Choroid plexus epithelial cell (primary cell): ENCODE measurements at places on chromosomes 2 and 18.
A peak's percentile ranks its signal among the peaks of the same experiment; 100 is the strongest.

DNA sequence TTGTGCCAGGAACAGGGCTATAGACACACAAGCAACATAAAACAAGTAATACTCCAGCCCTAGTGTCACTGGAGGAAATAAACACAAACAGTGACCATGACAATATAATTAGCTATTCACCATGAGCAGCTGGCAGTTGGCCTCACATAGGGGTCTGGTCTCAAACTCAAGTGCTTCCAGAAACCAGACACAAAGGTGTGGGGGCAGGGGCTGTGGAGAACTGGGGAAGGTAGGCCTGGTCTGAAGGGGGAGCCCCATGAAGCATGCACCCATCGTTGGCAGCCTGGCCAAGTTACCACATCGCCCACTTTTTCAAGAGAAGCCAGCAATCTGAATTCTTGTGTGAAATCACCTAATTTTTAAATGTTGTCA is 49.5 kb upstream of the SP3 start:
- DNase-seq = no peak

- peak; percentile 85 for DNase-seq
Observed at GRCh38 chr2:172698041-172698863, 37.4 kb upstream of the RAPGEF4 start.

DNA sequence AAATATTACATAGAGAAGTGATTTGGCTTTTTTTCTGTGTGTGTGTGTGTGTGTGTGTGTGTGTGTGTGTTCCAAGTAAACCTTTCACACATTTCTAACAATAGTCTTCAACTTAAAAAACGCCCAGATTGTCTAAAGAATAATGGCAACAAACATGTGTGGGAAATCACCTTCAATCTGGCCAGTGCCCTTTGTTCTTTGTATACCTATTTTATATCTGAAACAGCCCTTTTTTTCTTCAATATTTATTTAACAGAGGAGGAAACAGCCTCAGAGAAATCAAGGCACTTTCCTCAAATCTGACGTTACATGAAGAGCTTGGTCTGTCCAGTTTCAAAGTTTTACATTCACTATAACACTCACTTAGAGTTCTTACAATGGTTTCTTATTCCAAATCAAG is 25.3 kb downstream of the CCDC195 start:
- DNase-seq = no peak

DNA sequence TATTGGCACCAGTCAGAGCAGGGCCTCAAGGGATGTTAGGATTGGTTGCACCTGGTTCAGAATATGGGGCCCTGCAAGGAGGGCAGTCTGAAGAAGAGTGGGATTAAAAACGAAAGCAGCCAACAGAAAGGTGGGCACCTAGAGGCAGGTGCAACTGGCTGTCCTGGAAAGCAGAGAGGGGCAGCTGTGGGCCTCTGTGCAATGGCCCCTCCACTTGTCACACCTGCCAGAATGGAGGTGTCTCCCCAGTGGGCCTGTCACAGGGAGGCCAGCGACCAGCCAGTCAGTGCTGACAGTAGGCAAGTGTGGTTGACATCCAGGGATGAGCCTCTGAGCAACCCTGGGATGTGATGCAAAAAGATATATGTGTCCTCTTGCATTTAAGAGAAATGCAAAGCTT is 37.7 kb downstream of the INPP4A start:
- DNase-seq = no peak

DNA sequence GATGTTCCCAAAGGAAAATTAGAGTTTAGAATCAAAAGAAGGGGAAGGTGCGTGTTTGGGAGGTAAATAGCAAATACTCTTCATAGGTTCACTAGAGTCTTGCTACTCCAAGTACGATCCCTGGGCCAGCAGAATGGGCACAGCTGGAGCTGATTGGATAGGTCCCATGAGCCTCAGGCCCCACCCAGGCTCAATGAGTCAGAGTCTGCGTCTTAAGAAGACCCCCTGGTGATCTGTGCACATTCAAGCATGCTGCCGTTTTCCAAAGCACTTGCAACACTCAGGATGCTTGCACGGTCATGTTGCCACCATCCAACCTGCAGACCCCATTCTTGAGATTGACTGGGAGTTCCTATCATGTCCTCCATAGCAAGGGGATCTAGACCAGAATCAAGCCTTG is 40.5 kb downstream of the ABCG8 start:
- DNase-seq = peak; percentile 92

GRCh38 chr2:37526856-37527255 is 144.6 kb downstream of the CDC42EP3 start:
- no peak for DNase-seq

- no peak for DNase-seq
Observed at GRCh38 chr18:10141559-10141958, 227.7 kb downstream of the VAPA start.

DNA sequence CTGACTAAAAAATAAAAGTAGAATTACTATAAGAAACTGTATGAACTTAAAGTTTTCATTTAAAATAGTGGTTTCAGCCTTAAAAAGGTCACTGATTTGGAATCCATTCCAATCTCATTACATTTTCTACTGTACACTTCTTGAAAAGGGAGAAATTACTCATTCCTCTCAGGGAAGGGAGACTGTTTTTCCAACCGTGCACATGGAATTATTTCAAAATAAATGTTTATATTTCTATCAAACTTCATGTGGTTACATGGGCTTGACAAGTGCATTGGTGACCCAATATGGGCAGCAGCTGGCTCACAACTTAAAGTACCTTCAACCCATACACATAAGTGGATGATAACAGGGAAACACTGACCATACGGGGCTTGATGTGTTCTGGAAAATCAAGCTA is 324.5 kb upstream of the THUMPD2 start:
- peak; percentile 53 for DNase-seq

- peak; percentile 13 for DNase-seq
Observed at GRCh38 chr2:44759823-44760222, 181.7 kb upstream of the SIX3 start.

GRCh38 chr2:211756266-211756665 is 782.3 kb downstream of the ERBB4 start:
- DNase-seq = no peak

DNA sequence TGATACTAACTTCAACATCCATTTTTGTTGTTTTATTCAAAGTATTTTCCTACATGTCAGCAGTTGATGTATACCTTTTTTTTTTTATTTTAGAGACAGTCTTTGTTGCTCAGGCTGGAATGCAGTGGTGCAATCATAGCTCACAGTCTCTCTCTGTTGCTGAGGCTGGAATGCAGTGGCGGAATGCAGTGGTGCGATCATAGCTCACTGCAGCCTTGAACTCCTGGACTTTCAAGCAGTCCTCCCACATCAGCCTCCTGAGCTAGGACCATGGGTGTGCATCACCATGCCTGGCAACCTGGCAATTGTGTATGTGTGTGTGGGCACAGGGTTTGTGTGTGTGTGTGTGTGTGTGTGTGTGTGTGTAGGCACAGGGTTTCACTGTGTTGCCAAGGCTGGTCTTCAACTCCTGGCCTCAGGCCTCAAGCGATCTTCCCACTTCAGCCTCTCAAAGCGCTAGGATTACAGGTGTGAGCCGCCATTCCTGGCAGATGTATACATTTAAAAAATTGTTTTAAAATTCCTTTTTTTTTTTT is 24.8 kb downstream of the SANBR start:
- peak; percentile 75 for DNase-seq

DNA sequence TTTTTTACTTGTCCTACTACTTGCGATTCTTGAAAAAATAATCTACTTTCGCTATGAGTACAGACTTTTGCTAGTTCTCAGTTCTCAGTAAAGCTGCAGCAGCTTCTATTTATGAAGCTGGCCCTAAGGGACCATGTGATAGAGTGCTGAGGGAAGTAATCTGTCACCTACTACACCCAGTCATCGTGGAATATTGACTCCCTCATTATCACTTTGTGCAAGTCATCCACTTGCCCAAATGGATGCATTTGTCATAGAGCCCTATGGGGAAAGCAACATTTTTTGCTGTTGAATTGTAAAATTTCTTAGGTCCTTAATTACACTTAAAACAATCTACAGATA is 1919.8 kb downstream of the SUCLG1 start:
- peak; percentile 0 for DNase-seq

DNA sequence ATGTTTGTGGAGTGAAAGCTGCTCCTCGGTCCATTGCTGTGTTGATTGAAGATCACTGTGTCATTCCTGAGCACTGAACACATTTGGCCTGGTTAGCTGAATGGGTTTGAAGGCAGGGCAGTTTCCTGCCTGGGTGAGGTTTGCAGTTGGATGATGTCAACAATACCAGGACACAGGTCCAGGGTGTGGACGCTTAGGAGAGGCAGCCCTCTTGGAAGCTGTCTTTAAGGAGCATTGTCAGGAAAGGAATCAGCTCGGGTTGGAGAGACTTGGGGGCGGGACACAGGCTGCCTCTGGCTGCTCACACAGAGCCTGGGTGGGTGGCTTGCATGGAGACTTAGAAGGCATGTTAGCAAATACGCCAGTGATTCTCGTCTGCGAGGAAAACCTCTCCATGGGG is 237.7 kb downstream of the SEPTIN10 start:
- no peak for DNase-seq

- DNase-seq = no peak
Observed at GRCh38 chr2:120954939-120955338, 219.3 kb downstream of the GLI2 start.

- DNase-seq = no peak
Observed at GRCh38 chr2:28547223-28547860, 51.5 kb downstream of the PLB1 start.

GRCh38 chr2:108010912-108011591 is 24.7 kb downstream of the SLC5A7 start:
- no peak for DNase-seq

DNA sequence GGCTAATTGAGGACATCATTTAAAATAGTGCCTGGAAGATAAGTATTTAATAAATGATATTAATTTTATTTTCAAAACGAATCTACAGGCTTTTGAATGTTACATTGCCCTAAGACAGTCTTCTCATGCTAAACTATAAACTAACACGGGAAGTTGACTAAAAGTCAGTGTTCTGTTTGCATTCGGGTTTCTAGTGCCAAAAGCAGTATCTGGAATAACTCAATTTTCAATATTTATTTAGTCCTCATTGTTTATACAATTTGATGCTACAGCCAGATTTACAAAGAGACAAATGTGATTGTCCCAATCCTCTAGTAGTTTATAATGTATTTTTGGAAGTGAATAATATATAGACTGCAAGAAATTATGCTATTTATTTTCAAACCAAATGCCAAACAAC is 429.2 kb downstream of the LRP1B start:
- no peak for DNase-seq

GRCh38 chr2:19021100-19021476 is 337.3 kb downstream of the OSR1 start:
- DNase-seq = peak; percentile 92

GRCh38 chr2:106547164-106547903 is 60.2 kb downstream of the CD8B2 start:
- DNase-seq = peak; percentile 13

DNA sequence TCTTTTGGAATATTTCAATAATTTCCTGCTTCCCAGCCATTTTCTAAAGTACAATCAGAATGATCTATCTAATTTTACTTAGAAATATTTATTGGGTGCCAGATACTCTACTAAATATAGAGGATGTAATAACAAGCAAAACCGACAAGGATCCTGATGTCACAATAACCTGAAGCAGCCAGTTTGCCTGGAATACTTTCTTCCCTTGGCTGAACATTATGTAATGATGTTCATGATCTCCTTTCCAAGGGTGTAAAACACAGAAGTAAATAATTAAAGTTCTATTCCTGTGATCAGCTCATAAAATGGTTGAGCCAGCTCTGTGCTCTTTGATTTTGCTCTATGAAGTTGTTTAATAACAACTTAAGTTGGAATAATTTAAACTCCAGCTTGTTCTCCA is 2.6 kb upstream of the MRPL19 start:
- no peak for DNase-seq

GRCh38 chr2:143600116-143600515 is 470.9 kb downstream of the ARHGAP15 start:
- DNase-seq = no peak

DNA sequence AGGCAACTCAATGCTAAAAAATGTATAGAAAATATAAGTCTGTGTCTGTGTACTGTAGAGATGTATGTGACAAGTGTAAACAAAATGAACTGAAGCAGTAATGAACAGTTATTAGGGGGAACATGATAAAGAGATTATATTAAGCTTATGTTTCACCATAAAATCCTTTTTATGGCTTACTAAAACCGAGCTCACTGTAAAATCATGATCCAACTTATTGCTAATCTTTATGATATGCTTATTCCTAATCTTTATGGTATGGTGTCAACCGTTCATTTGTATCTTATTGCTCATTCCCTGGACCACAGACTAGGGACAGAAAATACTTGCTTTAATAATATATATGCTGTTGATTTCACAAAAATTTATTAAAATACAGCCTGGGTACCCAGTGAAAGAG is 62.1 kb downstream of the TNFRSF11A start:
- no peak for DNase-seq

DNA sequence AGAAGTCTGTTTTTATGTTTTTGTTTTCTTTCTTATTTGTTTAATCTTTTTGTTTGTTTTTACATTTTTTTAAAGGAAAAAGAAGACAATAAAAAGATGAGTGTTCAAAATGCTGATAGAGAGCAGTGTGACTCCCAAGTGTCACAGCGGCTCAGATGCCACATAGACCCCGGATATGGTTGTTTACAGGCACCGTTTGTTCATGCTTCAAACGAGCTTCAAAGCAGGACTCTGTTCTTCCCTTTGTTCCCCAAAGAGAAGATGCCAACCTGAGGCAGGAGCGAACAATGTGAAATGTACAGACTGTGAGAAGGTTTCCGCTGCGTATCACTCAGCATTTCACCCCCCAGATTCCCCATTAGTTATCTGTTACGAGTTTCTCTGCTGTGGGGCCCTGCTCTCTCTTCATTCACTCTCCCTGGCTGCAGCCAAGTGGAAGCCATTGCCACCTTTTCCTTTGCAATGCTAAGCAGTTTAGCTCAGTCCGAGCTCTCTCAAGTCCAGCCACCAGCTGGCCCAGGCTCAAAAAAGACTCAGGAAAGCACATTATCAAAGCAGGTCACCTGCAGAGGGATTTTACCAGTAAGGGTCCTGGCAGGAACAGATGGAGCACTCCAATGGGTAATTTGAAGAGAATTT is 36.4 kb upstream of the PHLPP1 start:
- DNase-seq = no peak

DNA sequence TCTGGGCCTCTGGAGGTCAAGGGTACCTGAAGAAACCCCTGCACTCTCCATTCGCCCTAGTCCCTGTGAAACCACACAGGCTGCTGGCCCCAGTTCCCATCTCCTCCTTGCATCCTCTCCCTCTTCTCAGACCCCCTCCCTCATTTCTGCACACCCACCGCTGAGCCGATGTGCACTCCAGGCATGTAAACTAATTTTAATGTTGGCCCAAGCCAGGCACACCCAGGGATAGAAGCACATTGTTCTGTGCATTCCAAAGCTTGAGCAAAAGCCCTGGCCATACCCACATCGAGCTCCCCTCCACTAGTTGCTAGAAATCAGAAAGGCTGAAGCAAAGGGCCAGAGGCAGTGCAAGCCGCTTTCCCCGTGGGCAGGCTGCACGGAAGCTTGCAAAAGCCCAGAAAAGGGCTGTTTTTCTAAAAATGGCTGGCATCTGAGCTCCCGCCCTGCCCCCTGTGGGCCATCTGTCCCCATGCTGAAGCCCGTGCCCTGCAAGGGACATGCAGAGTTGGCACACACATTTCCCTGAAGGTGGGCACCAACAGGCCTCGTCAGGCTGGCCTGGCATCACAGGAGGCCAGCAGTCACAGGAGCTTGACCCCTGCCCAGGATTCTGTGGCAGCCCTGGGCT is 181.6 kb downstream of the SMAD7 start:
- DNase-seq = no peak
